Stimulated activated CD8-positive, alpha-beta memory T cell treated with anti-CD3 and anti-CD28 coated beads, Interleukin-4, amount 100 ng/mL, for 4 hours (primary cell): ENCODE measurements at places on chromosomes 4 and X.

DNA sequence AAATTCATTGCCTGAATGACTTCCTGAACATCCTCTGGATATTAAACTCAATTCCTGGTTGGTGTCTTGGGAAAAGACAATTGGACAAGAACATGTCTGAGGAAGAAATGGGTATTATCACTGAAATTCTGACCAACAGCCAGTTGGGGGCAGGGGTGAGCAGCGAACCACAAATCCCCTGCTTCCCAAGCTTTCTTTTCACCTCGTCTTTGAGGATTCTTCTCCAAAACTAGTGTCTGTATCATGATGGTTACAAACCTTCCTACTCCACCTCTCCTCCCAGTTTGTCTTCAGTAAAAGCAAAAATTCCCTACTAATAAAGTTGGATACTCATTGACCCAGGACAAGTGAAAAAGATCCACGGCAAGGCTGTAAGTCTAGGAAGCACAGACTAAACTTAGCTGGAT is 48.3 kb upstream of the WDR1 start:
- no peak for DNase-seq

- DNase-seq: no peak
Observed at GRCh38 chr4:128737098-128737513, 72.4 kb upstream of the JADE1 start.

GRCh38 chr4:112145326-112145789 is at the start of gene FAM241A:
Gene FAM241A, plus strand, starts transcription at chr4:112145454. Its CDS starts 127 bp downstream, at chr4:112145581.
- peak; percentile 90 for DNase-seq

DNA sequence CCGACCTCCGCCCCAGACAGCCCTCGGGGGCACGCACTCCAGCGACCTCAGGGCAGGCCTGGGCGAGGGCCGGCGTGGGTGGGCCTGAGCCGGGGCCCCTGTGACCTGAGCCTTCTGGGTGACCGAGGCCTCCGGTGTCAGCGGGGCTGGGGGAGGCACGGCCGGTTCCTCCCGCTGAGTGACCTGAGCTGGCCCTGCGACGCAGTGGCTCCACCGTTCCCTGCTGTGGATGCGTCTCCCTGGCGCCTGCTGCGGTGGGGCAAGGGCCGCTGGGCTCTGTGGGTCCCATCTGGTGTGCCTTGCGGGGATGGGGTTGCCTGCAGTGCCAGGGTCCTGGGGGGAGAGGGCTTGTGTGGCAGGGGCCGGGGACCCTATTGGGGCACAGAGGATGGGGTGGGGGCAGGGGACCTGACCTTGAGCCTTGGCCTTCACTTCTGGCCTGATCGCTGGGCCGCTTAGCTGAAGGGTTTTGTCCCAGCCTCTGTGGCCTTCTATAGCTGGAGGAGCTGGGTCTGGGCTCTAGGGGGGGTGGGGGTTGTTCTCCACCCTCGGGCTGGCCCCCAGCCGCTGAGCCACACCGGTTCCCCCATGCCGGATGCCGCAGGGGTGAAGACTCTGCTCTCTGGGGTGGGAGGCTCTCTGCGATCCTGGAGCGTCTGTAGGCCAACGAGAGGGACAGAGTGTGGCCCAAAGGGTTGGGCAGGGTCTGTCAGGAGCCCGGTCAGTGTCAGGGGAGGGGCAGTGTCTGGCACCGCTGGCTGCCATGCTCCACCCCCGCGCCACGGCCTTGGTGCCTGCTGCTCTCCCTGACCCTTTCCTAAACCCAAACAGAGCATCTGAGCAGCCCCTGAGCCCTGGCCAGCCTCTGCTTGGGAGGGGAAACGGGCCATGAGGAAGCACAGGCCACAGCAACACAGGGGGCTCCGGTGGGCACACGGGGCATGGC is 2.3 kb downstream of the NAT8L start:
- DNase-seq: no peak

DNA sequence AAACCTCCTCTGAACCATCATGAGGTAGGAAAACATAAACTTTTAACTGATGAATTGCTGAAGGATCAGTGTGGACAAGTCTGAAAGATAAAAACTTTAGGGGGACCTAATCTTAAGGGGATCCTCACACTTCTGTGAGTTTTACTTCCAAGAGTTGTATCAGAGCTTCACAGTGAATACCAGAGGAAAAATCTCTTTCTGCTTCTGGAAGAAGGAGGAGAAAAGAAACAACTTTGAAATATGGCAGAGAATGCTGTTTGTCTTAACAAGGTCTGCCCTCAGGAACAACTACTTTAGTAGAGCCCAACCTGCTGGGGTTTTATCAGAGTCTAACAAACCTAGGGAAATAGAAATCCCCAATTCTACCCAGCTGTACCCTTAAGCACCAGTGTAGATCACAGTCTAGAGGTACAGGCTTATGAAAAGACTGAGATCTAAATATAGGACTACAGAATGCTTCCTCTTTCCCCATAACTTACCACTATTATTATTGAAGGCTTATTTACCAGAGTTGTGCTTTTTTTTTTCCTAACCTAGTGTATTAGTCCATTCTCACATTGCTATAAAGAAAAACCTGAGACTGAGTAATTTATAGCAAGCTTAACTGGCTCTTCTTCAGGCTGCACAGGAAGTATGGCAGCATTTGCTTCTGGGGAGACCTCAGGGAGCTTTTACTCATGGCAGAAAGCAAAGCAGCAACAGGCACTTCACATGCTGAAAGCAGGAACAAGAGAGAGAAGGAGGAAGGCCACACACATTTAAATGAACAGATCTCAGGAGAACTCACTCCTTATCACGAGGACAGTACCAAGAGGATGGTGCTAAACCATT is 167.9 kb downstream of the CAMK2D start:
- no peak for DNase-seq

DNA sequence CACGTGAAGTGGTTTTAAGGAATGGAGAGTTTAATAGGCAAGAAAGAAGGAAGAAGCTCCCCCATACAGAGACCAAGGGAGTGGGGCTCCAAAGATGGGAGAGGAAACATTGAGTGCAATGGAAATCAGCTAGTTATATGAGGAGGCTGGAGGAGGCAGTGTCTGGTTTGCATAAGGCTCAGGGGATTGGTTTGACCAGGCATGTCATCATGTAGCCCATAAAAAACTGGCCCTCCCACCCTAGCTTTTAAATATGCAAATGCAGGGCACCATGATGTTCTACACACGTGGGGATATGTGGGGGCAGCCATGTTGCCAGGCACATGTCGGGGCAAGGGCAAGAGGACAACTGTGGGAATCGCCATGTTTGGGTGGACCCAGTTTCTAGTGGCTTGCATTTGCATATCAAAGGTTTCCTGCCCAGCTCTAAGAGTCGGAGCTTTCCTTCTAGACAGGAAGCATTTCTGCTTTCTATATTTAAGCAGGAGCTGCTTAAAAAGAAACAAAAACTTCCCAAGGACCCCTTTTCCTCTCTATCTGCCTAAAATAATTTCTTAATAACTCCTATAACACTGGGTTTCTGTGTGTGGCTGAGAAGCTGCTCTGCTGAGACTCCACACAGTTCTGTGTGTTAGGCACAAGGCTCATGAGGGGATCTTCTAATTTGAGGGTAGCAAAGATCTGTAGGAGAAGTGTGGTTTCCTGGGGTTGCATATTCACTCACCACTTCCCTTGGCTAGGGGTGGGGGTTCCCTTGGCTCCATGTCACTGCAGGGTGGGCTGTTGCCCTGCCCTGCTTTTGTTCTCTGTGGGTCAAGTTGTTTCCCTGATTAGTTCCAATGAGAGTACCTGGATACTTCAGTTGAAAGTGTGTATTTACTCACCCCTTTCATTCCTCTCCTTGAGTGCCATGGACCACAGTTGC is 113.5 kb downstream of the VSIG4 start:
- peak; percentile 10 for DNase-seq

DNA sequence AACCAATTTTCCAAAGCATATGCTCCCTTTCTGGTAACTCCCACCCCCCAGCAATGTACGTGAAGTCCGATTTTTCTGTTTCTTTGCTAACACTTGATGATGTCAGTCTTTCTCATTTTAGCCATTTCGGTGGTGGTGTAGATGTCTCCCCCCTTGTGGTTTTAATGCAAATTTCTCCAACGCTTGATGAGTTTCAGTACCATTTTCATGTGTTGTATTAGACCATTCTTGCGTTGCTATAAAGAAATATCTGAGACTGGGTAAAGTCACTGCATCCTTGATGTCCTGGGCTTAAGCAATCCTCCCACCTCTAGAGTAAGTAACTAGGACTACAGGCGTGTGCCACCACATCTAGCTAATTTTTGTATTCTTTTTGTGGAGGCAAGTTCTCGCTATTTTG is 148.4 kb upstream of the VCX3A start:
- no peak for DNase-seq

DNA sequence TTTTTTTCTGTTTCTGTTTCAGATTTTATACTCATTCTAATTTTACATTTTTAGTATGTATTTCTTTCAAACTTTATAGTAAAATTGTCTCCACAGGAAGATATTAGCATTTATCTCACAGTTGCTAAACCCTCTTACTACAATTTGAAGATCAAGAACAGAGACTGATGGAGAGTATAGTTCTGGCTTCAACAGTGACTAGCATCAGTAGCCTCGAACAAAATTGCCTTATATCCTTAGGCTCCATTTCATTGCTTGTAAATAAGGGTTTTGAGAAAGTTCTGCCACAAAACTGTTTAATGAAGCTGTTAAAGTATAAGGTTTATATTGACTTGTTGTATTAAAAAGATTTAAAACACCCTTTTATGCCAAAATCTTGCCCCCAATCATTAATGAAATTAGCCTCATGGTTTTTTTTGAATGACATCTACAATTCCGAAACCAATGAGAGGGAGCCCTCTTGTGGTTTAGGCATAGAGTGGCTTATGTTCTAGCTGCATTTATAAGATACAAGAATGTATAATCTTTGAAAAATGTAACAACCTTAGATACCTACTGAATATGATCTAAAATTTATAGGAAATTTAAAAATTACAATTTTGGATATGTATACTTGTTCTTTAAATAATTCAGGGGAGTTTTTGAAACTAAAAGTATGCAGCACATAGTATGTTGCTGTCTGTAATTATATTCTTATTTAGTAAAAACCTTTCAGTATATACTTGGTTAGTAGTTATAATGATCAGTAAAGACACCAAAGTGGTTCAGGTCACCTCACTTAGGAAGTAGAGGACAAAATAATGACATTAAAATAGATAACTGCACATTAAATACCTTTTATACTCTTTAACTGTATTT is 109.8 kb upstream of the HPGD start:
- no peak for DNase-seq

- DNase-seq: no peak
Observed at GRCh38 chr4:58983887-58984286, 1873.7 kb upstream of the IGFBP7 start.

- no peak for DNase-seq
Observed at GRCh38 chr4:117771647-117772337, 262.5 kb upstream of the NDST3 start.

DNA sequence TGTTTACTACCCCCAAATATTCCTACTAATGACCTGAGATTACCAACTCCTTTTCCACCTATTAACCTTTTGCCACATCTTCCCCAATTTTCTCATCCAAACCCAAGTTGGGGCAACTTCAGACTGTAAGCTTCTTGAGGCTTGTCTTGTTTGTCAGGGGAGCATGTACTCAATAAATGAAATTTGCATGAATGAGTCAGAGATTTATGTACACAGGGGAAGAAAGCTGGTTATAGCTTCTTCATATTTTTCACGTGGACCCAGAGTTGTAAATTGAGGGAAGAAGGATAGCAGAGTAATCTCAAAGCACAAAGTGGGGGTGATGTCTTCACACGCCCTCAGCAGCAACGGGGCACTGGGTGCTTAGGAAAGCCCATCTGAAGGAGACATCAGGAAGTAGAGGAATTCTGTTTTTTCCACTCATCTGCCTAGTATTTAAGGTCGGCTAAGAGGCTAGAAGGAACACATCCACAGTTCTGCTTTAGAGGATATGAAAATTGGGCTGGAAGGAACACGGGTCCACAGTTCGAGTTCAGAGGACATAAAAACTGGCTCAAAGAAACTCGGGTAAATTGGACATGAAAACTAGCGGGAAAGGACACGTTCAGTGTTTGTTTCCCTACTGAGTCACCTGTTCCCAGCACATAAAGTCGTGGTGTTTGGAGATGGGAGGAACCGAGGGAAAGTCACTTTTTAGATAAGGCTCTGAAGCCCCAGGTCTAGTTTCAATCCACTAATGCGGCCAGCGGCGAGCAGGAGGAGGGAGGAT is 696 bp upstream of the CA5B start:
- DNase-seq: no peak

DNA sequence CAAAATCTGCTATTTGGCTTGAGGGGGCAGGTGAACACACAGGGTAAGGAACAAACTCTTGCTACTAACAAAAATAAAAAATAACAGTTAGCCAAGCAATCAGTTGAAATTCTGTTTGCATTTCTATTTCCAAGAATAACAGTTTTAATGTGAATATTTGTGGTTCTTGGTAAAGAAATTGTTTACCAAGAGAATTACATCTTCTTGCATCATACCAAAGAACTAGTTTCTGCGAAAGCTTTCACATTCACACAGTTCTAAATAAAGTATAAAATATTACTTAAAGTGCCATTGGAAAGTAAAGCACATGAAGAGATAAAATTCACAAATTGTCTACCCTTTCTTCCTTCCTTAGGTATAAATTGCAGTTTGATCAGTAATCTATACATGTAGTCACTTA is 54.4 kb downstream of the KLHL4 start:
- DNase-seq: no peak

DNA sequence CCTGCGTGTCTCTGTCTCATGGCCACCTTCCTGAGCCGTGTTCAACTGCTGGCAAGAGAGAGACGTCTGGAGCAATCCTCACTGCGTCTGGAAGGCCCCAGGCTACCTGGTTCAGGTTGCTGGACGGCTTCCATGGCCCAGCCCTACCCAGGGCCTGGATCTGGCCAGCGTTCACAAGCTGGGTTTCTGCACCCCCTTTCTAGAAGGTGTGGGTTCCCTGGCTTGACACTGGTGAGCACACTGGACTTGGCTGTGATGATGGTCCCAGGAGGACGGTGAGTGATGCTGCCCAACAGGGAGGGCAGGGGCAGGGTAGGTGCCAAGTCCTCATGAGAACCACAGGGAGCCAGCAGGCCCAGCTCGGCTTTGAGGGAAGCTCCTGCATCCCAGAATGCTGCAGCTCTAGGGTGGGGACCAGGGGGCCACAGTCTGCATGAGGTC is 63.4 kb downstream of the HTRA3 start:
- DNase-seq: no peak

DNA sequence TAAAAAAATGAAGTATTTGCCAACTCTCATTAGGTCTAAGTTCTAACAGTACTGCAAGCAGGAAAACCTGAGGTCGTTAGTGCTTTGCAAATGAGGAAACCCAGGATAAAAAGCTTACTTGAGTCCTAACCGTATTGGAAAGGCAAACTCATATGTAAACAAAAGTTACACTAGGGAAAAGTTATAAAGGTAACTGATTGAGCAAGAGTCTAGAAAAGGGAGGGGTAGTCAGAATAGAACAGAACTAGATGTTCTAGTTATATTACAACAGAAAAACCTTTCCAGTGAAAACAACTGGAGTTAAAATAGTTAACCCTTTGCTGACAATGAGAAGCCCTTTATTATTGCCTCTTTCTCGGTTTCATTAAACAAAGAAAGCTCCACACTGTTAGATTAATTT is 66.4 kb upstream of the MAOA start:
- DNase-seq: no peak

- no peak for DNase-seq
Observed at GRCh38 chr4:169397762-169398161, 127.0 kb upstream of the SH3RF1 start.
